Activated naive CD4-positive, alpha-beta T cell treated with anti-CD3 and anti-CD28 coated beads for 36 hours (primary cell): ENCODE measurements at places on chromosomes 11 and 22.

- DNase-seq, result no peak
Measured at GRCh38 chr11:6431861-6432260, 8.9 kb downstream of the HPX start.

- DNase-seq, result no peak
Measured at GRCh38 chr11:40291741-40292140, 1167.7 kb downstream of the LRRC4C start.

DNA sequence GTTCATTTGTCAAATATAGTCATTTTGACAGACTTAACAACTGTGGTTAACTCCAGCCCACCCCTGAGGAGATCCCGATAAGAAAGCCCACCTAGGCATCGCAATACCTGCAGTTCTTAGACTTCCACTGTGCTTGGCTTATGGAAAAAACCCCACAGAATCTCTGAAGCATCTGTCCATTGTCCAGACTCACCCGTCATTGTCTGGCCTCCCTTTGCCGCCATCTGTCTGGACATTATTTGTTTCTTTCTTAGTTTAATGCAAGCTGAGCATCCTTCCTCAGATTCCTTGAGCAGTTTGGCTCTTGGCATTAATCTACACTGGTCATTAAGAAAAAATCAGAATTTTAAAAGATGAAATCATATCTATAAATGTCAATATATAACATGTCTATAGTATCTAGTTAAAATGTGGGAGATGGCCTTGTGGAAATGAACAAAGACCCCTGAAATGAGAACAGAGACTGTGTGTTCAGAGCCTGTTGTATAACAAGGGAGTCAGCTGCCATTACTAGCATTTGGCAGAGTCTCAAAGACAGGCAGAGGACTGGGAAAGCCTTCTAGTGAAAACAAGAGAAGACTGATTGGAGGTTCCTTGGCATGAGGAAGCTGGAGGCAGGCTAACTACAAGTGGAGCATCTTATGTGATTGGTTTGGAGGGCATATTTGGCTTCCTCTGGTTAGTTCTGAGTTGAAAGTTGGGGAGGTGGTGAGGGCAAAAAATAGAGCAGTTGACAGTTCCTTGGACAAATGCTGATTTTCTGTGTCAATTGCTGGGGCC is 80.4 kb downstream of the SPON1 start:
- DNase-seq, result no peak

DNA sequence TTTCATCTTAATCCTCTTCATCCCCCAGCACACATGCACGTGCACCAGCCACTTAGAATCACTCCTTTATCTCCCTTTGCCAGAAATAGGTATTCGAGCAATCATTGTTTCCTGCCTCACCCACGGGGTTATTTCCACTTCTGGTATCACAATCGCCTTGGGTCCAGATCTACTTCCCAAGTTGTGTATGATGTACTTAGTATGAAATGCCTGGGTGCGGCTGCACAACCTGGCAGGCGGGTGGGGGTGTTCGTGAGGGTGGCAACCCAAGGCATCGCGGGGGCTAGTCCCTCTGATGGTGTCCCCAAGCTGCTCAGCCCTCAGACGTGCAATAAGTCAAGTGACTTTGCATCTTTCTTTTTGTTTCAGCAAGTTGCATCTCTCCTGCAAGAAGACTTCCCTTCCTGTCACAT is 475.6 kb downstream of the MIAT start:
- no peak for DNase-seq

- DNase-seq, result peak; percentile 90
Measured at GRCh38 chr22:26483439-26484359, at the start of the genes HPS4 and SRRD. TSS of gene HPS4 (minus strand) at chr22:26483783. CDS start at chr22:26481762, 2,021 bp downstream. TSS of gene SRRD (plus strand) at chr22:26483877. CDS start at chr22:26483891, 14 bp downstream.

GRCh38 chr11:31802609-31802989 is 8.5 kb downstream of the PAX6 start:
- no peak for DNase-seq

- no peak for DNase-seq
Measured at GRCh38 chr11:44229098-44229497, 80.8 kb downstream of the ALX4 start.

GRCh38 chr22:46588279-46589140 is 31.7 kb upstream of the GRAMD4 start:
- DNase-seq, result no peak

GRCh38 chr11:103465555-103466140 is 356.4 kb downstream of the DYNC2H1 start:
- no peak for DNase-seq

GRCh38 chr22:38831166-38831945 is 12.5 kb downstream of the NPTXR start:
- no peak for DNase-seq

- no peak for DNase-seq
Measured at GRCh38 chr11:35911616-35912165, 32.2 kb upstream of the LDLRAD3 start.

- DNase-seq, result no peak
Measured at GRCh38 chr11:134512061-134512460, 100.0 kb upstream of the B3GAT1 start.

GRCh38 chr11:9955391-9955790 is 291.5 kb downstream of the SWAP70 start:
- no peak for DNase-seq

GRCh38 chr11:30159546-30159945 is 71.3 kb upstream of the FSHB start:
- no peak for DNase-seq

DNA sequence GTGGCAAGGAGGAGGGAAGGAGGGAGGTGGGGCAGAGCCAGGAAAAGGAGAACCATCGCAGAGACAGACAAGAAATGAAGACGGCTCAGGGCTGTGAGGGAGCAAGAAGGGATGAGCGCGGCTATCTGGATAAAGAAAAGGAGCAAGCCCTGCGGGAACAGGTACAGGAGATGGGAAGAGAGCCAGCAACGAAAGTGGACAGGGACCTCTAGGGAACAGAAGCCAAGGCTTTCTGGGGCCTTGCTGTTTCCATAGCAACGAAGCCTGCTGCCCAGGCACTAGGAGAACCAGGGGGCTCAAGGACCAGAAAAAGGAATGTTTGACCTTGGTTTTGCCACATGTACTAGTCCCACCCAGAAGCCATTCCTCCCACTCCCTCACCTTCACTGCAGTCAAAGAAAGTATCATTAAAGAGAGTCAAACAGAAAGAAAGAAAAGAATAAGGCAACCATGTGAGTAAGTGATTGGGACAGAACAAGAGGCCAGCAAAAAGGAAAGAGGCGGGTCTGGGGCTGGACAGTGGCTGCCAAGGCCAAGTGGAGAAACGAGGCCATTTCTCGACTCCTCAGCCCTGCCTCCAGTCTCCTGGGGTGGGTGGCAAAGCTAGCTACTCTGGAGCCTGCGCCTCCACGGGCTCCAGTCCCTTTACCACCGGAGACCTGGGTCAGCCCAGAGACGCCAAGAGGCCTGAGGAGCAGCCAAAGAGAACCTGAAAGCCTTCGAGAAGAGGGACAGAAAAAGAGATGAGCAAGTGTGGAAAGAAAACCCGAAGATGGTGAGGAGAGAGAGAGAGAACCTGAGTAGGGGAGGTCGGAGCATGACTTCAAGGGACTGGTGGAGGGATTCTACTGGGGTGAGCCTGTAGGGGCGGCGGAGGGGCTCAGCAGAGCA is 35.1 kb downstream of the NRXN2 start:
- no peak for DNase-seq

DNA sequence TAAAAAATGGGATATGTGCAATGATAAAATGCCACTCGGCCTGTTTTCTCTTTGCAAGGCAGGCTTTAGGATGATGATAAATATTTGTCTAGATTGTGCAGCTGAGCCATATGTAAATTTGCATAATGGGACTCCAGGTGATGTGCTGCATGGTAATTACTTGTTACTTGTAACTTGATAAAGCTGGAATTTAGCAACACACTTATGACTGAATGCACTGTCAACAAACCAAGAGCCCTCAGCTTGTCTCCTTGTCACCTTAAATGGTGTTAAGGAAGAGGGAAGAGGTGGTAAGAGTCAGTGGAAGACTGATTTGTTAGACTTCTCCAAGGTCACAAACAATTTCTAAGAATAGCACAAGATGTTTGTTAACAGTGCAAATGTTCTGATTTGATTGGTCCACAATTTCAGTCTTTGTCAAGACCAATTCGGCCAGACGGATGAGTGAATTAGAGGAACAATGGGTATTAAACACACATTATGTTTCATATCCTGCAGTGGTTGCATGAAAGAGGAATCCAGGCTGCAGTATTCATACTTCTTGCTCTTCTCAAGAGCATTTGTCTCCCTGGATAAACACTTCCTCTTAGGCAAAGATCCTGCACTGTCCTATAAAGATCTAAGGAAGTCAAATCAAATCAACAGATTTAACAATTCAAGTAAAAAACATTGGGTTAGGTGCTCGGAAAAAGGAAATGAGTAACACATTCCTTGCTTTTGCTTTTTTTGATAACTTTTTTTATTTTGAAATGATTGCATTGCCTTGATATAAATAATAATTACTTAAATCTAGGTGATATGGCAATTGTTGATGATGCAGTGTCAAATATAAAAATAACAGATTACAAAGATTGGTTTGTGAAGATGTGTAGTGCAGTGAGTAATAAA is 448.3 kb upstream of the DDI1 start:
- no peak for DNase-seq

DNA sequence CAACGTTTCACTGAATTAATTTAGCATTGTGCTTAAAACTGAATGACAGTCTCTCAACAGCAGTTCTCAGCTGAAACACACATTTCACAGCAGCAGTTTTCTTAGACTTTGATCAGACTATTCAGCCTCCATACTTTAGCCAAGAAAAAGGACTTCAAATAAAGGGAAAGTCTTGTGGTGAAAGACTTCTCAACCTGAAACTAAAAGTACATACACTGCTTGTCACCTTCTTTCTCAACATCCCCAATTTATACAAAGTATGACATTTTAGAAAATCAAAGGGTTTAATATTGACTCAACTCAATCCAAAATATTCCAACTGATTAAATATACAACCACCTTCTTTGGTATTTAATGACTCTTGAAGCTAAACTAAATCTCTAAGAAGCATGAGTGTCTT is 419.0 kb downstream of the LRRC4C start:
- DNase-seq, result no peak

DNA sequence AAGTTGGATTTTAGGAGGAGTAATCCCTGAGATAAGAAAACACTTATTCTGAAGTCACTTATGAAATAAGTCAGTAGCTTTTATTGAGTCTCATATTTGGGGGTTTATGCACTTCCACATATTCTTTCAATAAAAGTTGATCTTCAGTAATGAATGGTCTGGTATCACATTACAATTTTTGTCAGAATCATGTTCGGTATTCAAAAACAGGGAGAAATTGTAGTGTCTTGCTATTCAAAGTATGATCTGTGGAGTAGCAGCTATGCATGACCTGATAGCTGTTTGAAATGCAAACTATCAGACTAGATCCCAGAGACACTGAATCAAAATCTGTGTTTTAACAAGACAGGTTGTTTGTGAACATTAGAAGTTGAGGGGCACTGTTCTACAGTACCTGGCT is 857.6 kb downstream of the METTL15 start:
- DNase-seq, result no peak

- peak; percentile 31 for DNase-seq
Measured at GRCh38 chr11:2399488-2400068, 972 bp upstream of the TSSC4 start.

- no peak for DNase-seq
Measured at GRCh38 chr11:13262096-13262495, 15.5 kb upstream of the BMAL1 start.

GRCh38 chr11:69601011-69601975 is 39.7 kb upstream of the CCND1 start:
- no peak for DNase-seq

- no peak for DNase-seq
Measured at GRCh38 chr11:77884186-77884828, 63.4 kb downstream of the AAMDC start.

DNA sequence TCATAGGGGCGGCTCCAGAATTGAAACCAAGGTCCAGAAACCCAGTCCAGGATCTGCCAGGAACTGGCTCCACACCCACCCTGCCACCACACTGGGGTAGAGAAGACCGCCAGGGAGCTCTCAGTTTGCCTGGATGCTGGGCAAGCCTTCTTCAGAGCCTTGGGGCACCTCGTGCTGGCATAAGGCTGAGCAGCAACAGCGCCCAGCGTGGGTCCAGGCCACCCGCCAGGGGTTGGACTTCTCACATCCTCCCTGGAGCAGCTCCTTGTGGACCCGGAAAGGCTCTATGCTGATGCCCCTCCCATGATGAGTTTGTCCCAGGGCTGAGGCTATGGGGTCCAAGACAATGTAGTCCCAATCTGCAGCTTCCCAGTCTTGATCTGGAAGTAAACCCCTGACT is 29.7 kb downstream of the ALX4 start:
- no peak for DNase-seq

DNA sequence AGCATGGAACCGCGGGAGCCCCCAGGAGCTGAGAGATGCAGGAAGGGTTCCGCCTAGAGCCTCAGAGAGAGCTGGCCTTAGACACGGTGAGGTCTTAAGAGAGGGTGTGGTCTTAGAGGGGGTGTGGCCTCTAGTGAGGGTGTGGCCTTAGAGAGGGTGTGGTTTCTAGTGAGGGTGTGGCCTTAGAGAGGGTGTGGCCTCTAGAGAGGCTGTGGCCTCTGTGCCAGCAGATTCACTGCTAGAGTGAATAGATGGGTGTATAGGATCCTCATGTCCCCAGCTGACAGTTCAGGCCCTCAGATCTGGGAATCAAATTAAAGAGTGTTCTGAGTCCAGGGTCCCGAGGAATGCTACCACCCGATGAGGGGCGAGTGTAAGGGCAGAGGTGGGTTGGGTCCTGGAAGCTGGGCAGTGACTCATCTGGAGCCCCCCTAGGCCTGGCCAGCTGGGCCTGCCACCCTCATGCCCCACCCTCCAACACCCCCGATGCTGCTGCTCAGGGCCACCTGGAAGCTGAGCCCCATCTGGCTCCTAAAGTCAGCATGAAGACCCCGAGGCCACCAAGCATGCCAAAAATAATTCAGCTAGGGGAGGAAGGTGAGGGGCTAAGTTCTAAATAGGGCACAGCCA is 49.5 kb downstream of the IGF2 start:
- DNase-seq, result peak; percentile 40

GRCh38 chr22:39621826-39622225 is 51.3 kb downstream of the CACNA1I start:
- DNase-seq, result no peak
